ENCODE measurements at places on chromosomes 6 and 20.

DNA sequence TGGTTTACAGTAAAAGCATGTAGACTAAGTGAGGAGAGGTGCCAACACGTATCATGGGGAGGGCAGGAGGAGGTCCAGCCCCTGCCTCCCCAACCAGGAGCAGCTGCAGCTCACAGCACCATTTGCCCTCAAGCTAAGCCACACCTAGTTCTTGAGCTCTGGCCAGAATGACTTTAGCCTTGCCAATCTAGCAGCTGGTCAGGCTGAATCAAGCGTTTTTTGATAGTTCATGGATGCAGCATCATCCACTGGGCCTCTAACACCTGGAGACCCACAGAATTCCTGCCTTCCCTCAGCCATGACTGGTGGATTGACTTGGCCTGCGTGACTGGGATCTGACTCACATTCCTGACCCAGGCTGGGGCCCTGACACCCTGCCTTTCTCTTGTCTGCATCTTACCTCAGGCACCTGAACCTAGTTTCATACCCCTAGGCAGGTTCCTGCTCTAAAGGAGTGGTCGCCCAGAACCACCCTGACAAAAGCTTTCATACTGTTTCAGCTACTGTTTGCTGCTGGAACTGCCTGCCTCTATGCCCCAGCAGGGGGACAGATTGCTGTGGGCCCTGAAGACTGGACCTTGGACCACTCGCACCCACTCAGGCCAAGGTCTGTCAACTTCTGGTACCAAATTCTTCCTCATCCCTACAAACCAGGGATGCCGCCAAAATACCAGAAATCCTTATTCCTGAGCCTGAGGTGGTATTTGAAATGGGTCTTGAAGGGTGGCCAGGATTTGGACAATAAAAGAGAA lies 122.3 kb downstream of the QRSL1 start:
- DNase-seq, result peak; percentile 57

DNA sequence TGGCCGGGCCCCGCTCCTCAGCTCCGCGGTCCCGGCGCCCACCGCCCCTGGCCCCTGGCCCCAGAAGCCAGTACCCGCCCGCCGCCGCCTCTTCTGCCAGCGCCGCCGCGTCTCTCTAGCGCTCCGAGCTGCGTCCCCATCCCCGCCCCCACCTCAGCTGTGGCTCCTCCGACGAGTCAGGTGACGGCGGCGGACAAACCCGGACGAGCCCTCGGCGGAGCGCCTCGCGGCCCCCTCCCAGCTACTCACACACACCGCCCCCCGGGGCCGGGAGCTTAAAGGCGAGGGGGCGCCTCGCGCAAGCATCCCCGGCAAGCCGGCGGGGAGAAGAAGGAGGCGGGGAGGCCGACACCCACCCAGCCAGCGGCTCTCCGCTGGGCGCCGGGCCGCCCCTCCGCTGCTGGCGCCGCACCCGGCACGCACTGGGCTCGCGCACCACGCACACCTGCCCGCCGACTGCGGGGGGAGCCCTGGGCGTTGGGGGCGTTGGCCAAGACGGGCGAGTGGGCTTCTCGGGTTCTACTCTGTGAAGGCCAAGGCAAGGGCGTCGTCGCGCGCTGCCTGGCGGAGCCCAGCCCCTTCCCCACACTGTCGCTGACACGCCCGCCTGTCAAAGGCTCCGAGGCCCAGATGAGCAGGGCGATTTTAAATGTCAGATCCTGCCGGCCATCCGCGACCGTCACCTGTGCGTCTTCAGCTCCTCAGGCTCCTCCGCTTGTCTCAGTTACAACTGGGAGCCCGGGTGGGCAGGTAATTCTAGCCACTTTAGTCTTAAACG lies at the start of gene SNAP91:
Gene SNAP91 (minus strand): TSS at position 132 of the 778 bp plus-strand sequence. CDS start 1,174 bp downstream, outside the sequence.
- DNase-seq, result peak; percentile 18

DNA sequence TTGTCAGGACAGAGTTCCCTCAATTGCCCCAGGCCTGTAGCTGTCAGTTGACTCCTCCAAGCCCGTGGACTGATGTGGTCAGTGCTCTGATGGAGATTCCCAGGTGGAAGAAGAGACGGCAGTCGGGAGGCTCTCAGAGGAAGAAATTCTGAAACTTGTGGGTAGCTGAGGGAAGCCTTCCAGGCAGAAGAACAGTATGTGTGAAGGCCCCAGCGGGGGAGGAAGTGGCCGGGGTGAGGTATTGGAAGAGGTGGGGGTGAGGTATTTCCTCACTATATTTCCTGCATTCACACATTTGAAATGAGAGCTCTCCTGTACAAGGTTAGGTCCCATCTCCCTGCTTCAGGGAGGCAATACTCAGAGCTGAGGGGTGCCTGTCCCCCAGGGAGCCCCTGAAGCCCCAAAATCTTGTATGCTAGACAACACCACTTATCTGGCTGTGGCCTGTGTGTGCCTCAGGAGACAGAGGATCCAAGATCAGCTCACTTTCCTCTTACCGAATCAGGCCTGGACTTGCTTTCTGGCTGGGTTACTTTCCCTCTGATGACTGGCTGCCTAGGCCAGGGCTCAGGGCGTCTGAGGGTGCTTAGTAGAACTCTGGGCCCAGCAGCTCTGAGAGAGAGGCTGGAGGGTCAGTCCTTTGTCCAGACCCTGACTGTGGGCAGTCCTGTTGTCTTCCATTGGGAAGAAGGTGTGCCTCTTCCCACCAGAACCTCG lies 49.3 kb upstream of the MYL9 start:
- no peak for DNase-seq

GRCh38 chr6:112044196-112044595 lies 9.7 kb upstream of the CCN6 start:
- no peak for DNase-seq

GRCh38 chr20:41540918-41541317 lies 77.3 kb downstream of the CHD6 start:
- no peak for DNase-seq

All from NCI-H2081 treated with DMSO at 0.1 percent for 48 hours (cell line).